ENCODE measurements at places on chromosomes 1 and 21. TPM values are rescaled to one million over a fixed set of nuclear protein-coding genes. Genes with fewer than 3 reads are reported as not detected.
A peak's percentile ranks its signal among the peaks of the same experiment; 100 is the strongest.

DDX59 gene
- total RNA-seq = 19.4 TPM

DNA sequence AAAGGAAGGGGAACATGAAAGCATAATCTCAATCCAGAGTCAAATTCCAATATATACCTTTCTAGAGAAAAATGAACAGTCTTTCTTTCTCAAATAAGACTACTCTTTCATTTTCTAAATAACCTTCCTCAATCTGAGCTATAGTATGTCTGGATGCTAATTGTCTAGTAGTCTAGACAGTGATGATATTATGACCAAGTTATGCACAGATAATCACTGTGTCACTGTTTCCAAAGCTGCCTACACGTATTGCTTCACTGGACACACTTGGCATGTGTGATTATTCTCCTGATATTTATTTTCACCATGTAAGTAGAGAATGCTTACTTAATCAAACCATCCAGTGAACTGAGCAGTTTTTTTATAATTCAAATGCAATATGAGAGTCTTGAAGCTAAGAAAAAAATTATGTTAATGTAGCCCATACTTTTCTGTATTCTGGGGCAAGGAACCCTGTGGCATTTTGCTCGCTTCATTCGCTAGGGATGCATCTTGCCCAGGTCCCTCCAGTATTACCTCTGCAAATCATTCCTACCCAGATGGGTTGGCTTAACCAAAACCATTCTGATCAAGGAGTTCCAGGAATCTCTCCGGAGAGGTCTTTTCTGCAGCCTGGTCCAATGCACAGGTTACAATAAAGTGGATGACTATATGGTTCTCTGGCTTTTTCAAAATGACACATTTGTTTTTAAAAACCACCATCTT is 303.1 kb upstream of the RUNX1 start:
- no peak overlapping the region for H3K27ac ChIP-seq
- DNase-seq = no peak
- H3K4me1 ChIP-seq = no peaks in the 10 kb centered on the region
- no peaks in the 10 kb centered on the region for H3K27me3 ChIP-seq
- H3K4me3 ChIP-seq = no peak overlapping the region
- no peaks in the 10 kb centered on the region for H3K36me3 ChIP-seq

DNA sequence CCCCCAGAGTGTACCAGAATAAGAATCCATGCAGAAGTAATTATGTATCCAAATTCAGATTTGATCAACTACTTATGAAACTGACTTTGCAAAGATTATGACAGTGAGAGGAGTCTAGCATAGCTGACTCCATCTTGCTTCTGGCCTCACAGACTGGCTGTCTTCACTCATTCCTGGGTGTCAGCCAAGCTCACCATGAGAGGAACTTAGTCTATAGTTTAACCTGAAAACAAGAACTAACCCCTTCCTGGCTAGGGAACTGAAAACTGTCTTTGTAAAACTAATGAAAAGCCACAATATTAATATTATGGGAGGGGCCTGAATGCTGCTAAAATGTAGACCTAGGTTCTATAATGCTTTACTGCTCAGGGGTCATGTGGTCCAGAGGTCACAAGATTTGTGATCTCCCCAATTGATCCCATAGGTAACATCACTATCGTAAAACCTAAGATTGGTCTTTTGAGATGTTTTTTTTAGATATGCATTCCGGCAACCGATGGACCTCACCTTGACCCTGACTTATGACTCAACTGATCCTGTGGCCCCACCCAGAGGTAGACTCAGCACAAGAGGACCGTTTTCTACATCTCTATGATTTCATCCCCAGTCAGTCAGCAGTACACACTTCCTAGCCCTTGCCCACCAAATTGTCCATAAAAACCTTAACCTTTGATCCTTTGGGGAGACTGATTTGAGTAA is 55.2 kb downstream of the ATP1B1 start:
- no peak overlapping the region for H3K4me3 ChIP-seq
- no peak overlapping the region for H3K27ac ChIP-seq
- peaks cover 7% of the 10 kb centered on the region for H3K4me1 ChIP-seq

DNA sequence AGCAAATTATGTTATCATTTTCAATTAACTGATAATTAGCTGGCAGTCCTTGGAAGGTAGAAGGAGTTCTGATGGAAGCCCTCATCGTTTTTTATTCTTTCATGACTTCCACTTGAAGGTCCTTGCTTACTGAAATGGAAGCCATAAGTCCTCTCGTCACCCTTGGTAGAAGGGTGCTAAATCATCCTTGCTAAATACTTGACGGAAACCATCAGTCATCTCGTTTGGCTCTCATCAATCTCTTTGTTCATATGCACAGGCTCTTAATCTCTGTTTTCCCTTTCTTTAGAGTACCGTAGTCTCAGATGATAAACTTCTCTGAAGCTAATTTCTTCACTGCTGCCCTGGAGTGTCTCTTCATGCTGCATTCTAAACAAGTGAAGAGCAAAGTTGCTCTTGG is 34.5 kb downstream of the UCK2 start:
- peaks cover 68% of the 10 kb centered on the region for H3K4me1 ChIP-seq
- H3K27ac ChIP-seq = peak overlapping the region; percentile 27
- no peaks in the 10 kb centered on the region for H3K27me3 ChIP-seq
- no peak overlapping the region for H3K4me3 ChIP-seq

DNA sequence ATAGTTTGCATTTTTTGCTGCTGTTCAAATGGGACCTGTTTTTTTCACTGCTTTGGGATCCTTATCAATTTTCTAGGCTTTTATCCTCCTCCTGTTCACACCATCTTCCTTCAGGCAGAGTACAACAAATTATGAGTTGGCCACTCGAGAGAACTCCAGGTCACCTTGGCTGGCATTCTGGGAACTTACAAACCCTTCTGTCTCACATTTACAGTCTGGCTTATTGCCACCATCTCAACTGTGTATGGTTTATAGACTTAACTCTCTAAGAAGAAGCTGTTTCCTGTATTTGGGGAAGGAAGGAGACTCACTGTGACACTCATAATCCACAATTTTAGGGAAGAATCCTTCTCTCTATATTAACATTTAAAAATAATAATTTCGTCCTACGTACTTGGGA is 5.4 kb upstream of the ZNF691 start:
- H3K4me1 ChIP-seq = 0 out of 2 replicates have a peak, but pooled peaks cover 6% of the 10 kb centered on the region
- DNase-seq = no peak
- no peak overlapping the region for H3K27ac ChIP-seq
- H3K36me3 ChIP-seq = peaks cover 8% of the 10 kb centered on the region

- peak overlapping the region; percentile 12 for H3K4me3 ChIP-seq
- H3K27ac ChIP-seq = no peak overlapping the region
- no peak for DNase-seq
- H3K36me3 ChIP-seq = no peaks in the 10 kb centered on the region
- H3K4me1 ChIP-seq = peaks cover 7% of the 10 kb centered on the region
- H3K27me3 ChIP-seq = peaks cover 58% of the 10 kb centered on the region
Measured at GRCh38 chr1:906600-907420, 16.9 kb upstream of the SAMD11 start.

RHD gene
- total RNA-seq = not detected

KRTAP13-2 gene
- total RNA-seq = not detected

DNA sequence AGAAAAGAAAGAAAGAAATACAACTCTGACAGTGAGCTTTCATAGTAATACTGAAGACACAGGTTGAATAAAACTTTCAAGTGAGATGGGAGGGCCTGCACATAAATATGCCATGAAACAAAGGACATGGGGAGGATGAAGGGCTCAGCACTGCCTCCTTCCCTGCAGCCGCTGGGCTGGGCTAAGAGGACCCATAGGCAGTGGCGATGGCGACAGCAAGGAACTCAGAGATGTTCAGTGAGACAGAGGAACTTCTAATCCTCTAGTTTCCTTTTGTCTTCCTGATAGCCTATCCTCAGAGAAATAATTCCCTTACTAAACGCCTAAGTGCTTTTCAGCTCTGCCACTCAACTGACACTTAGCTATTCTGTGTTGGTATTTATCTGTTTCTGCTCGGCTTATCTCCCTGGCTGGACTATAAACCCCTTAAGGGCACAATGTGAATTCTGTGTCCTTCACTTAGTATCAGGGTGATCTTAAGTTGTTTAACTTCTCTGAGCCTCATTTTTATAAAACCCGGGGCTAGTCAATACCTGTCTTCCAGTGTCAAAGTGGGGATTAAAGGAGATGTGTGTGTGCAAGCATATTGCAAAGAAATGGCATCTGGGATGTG is 24.4 kb upstream of the IER5 start:
- no peak for DNase-seq
- H3K4me3 ChIP-seq = no peak overlapping the region
- peak overlapping the region; percentile 60 for H3K27ac ChIP-seq
- H3K4me1 ChIP-seq = peaks cover 31% of the 10 kb centered on the region
- H3K36me3 ChIP-seq = 0 out of 2 replicates have a peak, but pooled peaks cover 4% of the 10 kb centered on the region

- no peak overlapping the region for H3K4me3 ChIP-seq
- no peak for DNase-seq
- H3K36me3 ChIP-seq = no peaks in the 10 kb centered on the region
- no peaks in the 10 kb centered on the region for H3K27me3 ChIP-seq
Measured at GRCh38 chr1:172930142-172930541, 120.6 kb downstream of the TNFSF18 start.

EPS8L3 gene
- 0.41 TPM for total RNA-seq

GRCh38 chr1:229657993-229658755 is 32.1 kb downstream of the URB2 start:
- DNase-seq = no peak
- H3K4me1 ChIP-seq = peaks cover 8% of the 10 kb centered on the region
- H3K27ac ChIP-seq = peak overlapping the region; percentile 15
- H3K4me3 ChIP-seq = no peak overlapping the region
- H3K27me3 ChIP-seq = no peaks in the 10 kb centered on the region

GRCh38 chr1:115133440-115133839 is 44.1 kb upstream of the TSPAN2 start:
- DNase-seq = no peak
- H3K36me3 ChIP-seq = no peaks in the 10 kb centered on the region
- H3K27ac ChIP-seq = no peak overlapping the region
- no peak overlapping the region for H3K4me3 ChIP-seq
- H3K27me3 ChIP-seq = no peaks in the 10 kb centered on the region
- no peaks in the 10 kb centered on the region for H3K4me1 ChIP-seq

DNA sequence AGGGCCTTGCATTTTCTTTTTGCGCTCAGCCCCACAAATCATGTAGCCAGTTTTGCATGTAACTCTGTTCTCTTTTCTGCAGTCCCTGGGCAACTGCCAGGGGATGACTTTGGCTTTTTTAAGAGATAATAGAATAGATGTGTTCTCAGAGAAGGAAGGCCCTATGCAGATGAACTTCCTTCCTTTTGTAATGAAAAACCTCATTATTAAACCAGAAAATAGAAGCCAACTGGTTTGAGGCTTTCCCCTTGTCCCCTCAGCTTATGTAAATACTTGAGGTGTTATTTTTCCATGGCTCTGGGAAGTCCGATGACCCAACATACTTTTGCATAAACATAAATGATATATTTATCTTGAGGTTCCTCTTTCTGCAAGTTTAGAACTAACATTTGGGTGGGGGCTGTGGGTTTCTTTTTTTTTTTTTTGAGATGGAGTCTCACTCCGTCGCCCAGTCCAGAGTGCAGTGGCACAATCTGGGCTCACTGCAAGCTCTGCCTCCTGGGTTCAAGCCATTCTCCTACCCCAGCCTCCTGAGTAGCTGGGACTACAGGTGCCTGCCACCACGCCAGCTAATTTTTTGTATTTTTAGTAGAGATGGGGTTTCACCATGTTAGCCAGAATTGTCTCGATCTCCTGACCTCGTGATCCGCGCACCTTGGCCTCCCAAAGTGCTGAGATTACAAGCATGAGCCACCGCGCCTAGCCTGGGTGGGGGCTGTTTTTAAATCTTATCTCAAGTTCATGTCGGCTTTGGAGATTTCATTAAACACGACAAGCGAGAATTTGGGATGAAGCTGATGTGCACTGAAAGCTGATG is 14.4 kb upstream of the FCRL5 start:
- DNase-seq = no peak
- no peak overlapping the region for H3K4me3 ChIP-seq
- no peaks in the 10 kb centered on the region for H3K36me3 ChIP-seq
- H3K4me1 ChIP-seq = peaks cover 82% of the 10 kb centered on the region

GRCh38 chr21:39189857-39190604 is 6.8 kb upstream of the PSMG1 start:
- H3K36me3 ChIP-seq = no peaks in the 10 kb centered on the region
- no peak for DNase-seq
- H3K27me3 ChIP-seq = no peaks in the 10 kb centered on the region
- no peak overlapping the region for H3K4me3 ChIP-seq
- peaks cover 25% of the 10 kb centered on the region for H3K4me1 ChIP-seq

DCST1 gene
- total RNA-seq = not detected

DNA sequence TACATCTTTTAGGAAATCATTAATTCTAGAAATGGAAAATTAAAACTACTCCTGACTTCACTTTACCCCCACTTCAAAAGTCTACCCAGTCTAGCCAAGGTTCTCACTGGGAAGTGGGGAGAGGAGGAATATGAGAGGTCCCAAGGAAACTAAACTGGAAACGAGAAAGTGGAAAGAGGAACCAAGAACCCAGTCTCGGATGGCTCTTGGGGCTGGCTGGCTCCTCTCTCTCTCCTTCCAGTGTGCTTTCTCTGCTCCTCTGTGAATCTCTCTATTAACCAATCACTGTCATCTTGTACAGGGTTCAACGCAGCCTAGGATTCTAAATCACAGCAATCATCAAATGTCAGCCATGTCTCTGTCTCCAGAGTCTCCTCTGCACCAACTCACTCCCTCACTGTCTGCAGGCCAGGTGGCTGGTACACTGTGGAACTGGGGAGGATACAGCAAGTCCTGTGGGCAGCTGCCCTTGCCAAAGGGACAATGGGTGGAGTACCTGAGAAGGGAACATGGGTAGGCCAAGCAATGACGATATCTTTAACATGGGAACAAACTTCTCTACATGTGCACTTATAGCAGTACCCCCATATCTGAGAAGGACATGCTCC is 33.7 kb downstream of the GNB1 start:
- H3K4me3 ChIP-seq = no peak overlapping the region
- peaks cover 39% of the 10 kb centered on the region for H3K4me1 ChIP-seq
- DNase-seq = no peak
- no peaks in the 10 kb centered on the region for H3K27me3 ChIP-seq
- H3K27ac ChIP-seq = peak overlapping the region; percentile 93

PIK3R3 gene
- total RNA-seq = 10.9 TPM

FCRL1 gene
- total RNA-seq = not detected

DNA sequence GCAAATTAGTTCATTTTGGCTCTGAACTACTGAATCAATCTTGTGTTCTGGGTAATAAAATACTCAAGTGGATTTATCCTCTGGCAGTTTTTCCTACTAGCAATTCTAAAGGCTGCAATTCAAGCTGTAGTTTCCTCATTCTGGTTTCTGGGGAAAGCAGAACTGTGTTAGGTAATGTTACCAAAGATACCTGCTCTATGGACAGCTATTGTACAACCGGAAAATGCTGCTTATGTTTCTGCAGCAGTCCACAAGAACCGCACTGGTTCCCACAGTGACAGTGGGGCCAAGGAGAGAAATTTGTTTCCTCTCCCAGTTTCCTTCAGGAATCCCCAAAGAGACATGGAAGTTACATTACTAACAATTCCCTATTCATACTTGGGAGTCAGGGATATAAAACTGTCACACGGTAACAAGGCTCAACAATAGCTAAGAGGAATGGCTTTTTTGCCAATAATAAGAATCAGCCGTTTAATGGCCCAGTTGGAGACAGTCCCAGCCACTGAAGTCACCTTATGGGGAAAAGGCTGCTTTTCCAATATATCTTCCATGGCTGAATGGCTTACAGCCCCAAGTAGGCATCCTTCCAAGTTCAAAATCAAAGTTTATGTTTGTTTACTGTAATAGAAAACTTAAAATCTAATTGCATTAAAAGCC is 52.6 kb downstream of the PCNX2 start:
- peaks cover 9% of the 10 kb centered on the region for H3K4me1 ChIP-seq
- 0 out of 2 replicates have a peak overlapping the region, but pooled peaks have one; percentile 40 for H3K27ac ChIP-seq
- no peak for DNase-seq
- no peak overlapping the region for H3K4me3 ChIP-seq

CD2 gene
- 0.44 TPM for total RNA-seq

GRCh38 chr1:67535474-67535873 is 105.3 kb upstream of the SERBP1 start:
- DNase-seq = peak; percentile 80
- no peak overlapping the region for H3K4me3 ChIP-seq
- H3K27me3 ChIP-seq = peaks cover 6% of the 10 kb centered on the region
- H3K36me3 ChIP-seq = no peaks in the 10 kb centered on the region
